Esophagus muscularis mucosa (tissue), 4 donors: ENCODE measurements at places on chromosomes 16 and 17. TPM values are rescaled to one million over a fixed set of nuclear protein-coding genes. Genes with fewer than 3 reads are reported as not detected.

- H3K4me1 ChIP-seq, result peaks cover 11% of the 10 kb centered on the region
- DNase-seq, result no peak
- no peaks in the 10 kb centered on the region for H3K36me3 ChIP-seq
- no peak overlapping the region for H3K27ac ChIP-seq
Observed at GRCh38 chr16:89004209-89004831, 27.3 kb upstream of the CBFA2T3 start.

DNA sequence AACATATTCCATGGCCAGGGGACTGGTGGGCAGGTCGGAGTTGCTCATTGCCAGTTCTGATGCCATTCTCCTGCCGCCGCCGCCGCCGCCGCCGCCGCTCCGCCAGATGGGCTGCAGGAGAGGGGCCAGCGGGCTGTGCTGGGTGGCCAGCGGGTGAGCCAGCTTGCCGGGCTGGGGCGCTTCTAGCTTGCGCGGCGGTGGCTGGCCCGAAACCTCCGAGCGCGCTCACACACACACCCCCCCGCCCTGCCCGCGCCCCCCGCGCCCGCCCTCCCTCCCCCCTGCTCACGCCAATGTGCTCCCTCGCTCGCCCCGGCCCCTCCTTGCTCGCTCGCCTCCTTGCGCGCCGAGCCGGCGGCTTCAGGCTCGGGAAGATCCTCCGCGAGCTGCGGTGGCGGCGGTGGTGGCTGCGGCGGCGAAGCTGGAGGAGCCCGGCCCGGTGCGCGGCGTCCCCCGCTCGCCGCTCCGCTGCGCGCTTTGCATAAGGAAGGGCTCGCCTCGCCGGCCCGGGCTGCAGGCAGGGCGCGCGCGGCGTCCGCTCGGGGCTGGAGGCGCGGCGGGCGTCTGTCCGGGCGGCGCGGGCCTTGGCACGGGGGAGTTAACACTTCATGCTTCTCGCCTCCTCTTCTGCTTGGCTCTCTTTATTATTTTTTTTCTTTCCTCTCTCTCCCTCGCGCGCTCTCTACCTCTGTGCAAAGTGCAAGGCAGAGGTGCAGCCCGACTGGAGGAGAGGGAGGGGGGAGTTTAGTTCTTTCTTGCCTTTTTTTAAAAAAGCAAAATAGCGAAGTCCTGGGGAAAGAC lies 500 bp downstream of the MAF start:
- H3K4me3 ChIP-seq, result peak overlapping the region; percentile 71
- H3K36me3 ChIP-seq, result no peaks in the 10 kb centered on the region
- peak overlapping the region; percentile 88 for H3K27ac ChIP-seq
- H3K27me3 ChIP-seq, result peaks cover 22% of the 10 kb centered on the region
- no peak for DNase-seq
- no peaks in the 10 kb centered on the region for H3K4me1 ChIP-seq

DNA sequence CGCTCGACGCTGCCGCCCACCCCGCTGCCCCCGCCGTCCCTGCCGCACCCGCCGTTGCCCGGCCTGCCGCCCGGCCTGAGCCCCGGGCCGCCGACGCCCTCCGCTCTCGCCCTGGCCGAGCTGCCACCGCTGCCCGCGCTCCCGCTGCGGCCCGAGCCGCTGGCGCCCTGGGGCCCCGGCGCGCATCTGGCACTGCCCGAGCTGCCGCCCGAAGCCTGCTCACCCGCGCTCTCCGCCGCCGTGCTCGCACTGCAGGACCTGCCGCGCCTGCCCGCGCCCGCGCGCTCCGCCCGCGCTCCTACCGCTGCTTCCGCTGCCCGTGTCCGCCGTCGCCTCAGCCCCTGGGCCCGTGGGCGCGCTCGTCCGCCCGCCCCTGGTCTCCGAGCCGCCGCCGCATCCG lies 8.4 kb upstream of the CLDN9 start:
- DNase-seq, result no peak
- H3K4me1 ChIP-seq, result peaks cover 3% of the 10 kb centered on the region
- H3K27ac ChIP-seq, result no peak overlapping the region
- peak overlapping the region; percentile 40 for H3K4me3 ChIP-seq
- H3K36me3 ChIP-seq, result no peaks in the 10 kb centered on the region

- DNase-seq, result no peak
- H3K27me3 ChIP-seq, result peaks cover 33% of the 10 kb centered on the region
- no peaks in the 10 kb centered on the region for H3K36me3 ChIP-seq
- H3K27ac ChIP-seq, result no peak overlapping the region
- no peak overlapping the region for H3K4me3 ChIP-seq
Observed at GRCh38 chr16:749010-749409, 8.2 kb upstream of the CIAO3 start.

DNA sequence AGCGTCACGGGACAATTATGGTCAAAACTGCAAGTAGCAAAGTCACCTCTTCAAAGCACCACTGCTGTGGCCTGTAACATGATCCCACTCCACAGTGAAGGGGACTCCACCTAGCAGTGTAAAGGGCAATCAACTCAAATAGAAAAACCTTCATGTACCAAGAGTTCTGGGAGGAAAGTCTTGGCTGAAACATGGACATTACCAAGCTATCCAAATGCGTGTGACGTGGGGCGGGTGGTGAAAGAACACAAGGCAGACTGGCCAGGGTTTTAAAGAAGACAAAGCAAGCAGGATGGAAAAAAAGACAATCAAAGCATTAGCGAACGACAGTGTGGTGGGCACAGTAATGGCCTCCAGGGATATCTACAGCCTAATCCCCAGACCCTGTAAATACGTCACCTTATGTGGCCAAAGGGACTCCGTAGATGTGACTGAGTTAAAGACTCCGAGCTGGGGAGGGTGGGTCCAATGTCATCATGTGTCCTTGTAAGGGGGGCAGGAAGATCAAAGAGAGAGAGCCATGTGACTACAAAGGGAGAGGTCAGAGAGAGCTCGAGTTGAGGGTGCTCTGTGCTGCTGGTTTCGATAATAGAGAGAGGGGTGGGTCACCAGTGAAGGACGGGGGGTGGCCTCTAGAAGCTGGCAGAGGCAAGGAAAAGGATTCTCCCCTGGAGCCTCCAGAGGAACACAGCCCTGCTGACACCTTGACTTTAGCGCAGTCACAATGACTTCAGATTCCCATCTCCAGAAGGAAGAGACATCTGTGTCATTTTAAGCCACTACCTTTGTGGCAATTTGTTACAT lies 6.0 kb downstream of the HSDL1 start:
- H3K4me3 ChIP-seq, result no peak overlapping the region
- H3K27me3 ChIP-seq, result no peaks in the 10 kb centered on the region
- peaks cover 3% of the 10 kb centered on the region for H3K4me1 ChIP-seq
- H3K36me3 ChIP-seq, result no peaks in the 10 kb centered on the region
- no peak for DNase-seq
- no peak overlapping the region for H3K27ac ChIP-seq

- no peak overlapping the region for H3K27ac ChIP-seq
- no peaks in the 10 kb centered on the region for H3K27me3 ChIP-seq
- peaks cover 39% of the 10 kb centered on the region for H3K4me1 ChIP-seq
- H3K4me3 ChIP-seq, result no peak overlapping the region
Observed at GRCh38 chr16:87850009-87851006, 19.0 kb downstream of the SLC7A5 start.

DNA sequence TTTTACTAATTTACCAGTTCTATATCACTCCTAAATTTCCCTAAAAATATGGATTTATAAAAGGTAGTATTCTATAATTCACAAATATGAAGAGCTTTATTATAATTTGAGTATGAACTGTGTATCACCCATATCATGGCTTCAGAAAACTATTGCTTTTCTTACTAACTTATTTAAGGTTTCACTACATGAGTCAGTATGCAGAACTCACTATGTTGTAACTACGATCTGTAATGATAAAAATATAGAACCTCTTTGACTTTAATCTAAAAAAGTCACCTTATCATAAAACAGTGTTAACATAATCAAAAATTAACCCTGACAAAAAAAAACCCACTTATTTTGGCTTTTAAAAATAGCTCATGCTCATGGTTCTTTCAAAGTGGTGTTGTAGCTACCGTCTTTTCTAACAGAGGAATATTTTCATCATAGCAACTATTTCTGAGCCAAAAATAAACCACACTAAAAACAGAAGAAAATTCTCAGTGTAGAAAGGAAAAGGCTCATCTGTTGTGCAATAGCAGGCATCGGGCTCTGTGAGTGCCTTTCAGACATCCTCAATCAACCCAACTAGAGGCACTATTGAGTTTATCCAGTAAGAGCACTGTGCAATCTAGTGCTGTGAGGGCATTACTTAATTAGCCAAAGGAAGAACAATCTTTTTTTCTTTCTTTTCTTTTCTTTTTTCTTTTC lies 42.1 kb downstream of the ITGAM start:
- DNase-seq, result no peak
- no peak overlapping the region for H3K27ac ChIP-seq
- H3K27me3 ChIP-seq, result no peaks in the 10 kb centered on the region
- H3K4me1 ChIP-seq, result peaks cover 9% of the 10 kb centered on the region

The CDH13 gene
- 13.5 TPM for total RNA-seq

- no peak overlapping the region for H3K27ac ChIP-seq
- no peaks in the 10 kb centered on the region for H3K4me1 ChIP-seq
- no peak overlapping the region for H3K4me3 ChIP-seq
Observed at GRCh38 chr17:20948984-20949777, 93.6 kb downstream of the USP22 start.

DNA sequence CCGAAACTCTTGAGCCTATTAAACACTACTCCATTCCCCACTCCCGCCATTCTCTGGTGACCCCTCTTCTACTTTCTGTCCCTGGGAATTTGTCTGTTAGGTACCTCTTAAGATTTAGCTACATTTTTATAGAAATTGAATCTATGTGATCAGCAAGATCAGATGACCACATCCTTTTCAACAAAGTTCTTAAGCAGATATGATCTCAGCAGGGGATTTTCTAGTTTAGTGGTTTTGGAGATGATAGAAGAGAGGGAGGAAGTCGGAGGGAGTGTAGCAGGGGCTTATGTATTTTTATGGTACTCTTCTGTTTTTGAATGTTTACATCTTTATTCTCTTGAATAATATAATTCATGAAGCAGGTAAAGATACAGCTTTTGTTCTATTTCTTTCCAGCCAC lies 40.8 kb downstream of the RPA1 start:
- H3K4me1 ChIP-seq, result no peaks in the 10 kb centered on the region
- no peaks in the 10 kb centered on the region for H3K27me3 ChIP-seq
- peaks cover 23% of the 10 kb centered on the region for H3K36me3 ChIP-seq
- no peak for DNase-seq

The SECTM1 gene
- total RNA-seq, result 30.6 TPM

The SBK1 gene
- total RNA-seq, result 0.78 TPM

DNA sequence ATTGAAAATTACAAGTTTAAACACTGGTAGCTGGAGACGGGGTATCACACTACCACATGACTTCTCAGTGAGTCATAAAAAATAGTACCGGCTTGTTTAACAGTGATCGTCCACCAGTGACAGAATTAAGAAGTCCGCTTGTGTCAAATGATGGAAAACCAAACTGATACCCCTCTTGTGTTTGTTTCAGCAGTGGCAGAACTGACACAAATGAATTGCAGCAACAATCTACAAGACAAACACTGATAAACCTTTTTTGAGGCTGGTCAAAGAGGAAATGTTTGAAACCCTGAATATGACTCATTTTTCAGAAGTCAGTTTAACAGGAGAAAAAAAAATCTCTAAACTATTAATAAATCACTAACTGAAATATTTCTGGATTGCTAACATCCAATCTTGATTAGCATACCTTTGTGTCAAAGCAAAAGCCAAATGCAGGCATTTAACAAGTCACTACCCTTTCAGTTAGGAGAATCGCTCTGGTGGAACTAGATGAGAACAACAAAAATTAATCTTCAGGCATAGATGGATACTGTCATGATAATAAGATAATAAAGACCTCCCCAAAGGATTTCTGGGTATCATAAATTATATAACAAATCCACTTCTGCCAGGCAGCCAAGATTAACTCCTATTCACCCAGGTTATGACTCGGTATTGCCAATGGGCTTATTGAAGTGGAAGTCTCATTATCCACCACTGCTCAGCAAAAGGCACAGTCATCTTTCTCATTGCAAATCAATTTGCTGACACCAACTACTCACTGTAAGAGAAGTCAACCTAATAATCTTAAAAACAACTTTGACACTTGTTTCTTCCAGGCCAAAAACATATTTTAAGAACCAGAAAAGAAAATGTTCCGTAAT lies 20.8 kb downstream of the DCUN1D3 start:
- H3K27me3 ChIP-seq, result no peaks in the 10 kb centered on the region
- H3K27ac ChIP-seq, result peak overlapping the region; percentile 68
- H3K36me3 ChIP-seq, result no peaks in the 10 kb centered on the region

GRCh38 chr16:31114468-31114867 lies 3.0 kb upstream of the KAT8 start:
- peaks cover 45% of the 10 kb centered on the region for H3K4me1 ChIP-seq
- peak overlapping the region; percentile 0 for H3K27ac ChIP-seq
- peaks cover 25% of the 10 kb centered on the region for H3K36me3 ChIP-seq
- H3K27me3 ChIP-seq, result no peaks in the 10 kb centered on the region

The GINS2 gene
- total RNA-seq, result not detected

DNA sequence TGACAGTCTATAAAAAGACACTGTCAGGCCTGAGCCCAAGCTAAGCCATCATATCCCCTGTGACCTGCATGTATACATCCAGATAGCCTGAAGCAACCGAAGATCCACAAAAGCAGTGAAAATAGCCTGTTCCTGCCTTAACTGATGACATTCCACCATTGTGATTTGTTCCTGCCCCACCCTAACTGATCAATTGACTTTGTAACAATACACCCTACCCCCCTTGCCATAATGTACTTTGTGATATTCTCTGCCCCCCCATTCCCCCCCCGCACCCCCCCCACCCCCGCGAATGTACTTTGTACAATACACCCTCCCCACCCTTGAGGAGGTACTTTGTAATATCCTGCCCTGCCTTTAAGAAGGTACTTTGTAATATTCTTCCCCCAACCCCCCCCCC lies 82.2 kb upstream of the MED13 start:
- no peak overlapping the region for H3K4me3 ChIP-seq
- H3K27me3 ChIP-seq, result no peaks in the 10 kb centered on the region
- no peaks in the 10 kb centered on the region for H3K36me3 ChIP-seq
- no peak for DNase-seq
- no peaks in the 10 kb centered on the region for H3K4me1 ChIP-seq

DNA sequence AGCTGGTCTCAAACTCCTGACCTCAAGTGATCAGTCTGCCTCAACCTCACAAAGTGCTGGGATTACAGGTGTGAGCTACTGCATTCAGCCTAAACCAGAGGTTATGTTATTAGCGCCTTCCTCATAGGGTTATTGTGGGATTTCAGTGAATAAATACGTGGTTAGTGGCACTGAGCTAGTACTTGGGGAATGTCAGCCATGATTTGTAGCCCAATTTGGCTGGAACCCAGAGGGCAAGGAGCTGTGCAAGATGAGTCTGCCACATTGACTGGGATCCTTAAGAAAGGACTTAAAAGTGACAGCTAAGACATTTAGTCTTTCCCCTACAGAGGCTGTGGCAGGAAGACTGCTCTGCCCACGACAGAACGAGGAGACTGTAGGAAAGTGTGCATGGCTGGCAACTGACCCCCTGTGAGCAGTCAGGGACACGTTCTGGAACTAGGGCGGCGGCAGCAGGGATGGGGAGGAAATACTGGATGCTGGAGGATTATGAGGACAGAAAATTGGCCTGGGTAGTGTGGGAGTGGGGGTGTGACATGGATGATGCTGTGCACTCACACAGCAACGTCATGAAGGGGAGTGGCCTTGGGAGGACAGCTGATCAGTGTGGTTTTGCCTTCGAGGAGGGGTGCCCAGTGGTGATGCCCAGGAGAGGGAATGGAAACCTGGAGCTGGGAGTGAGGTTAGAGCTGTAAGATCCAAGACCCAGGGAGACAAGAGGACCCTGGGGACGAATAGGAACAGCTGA lies 14.6 kb downstream of the ATP5PD start:
- H3K4me1 ChIP-seq, result peaks cover 49% of the 10 kb centered on the region
- no peaks in the 10 kb centered on the region for H3K27me3 ChIP-seq
- H3K4me3 ChIP-seq, result peak overlapping the region; percentile 88

GRCh38 chr17:63881935-63882601 lies at the start of gene GH2:
Gene GH2, minus strand, starts transcription at chr17:63881944. Its CDS starts 143 bp downstream, at chr17:63881801.
- H3K4me1 ChIP-seq, result no peaks in the 10 kb centered on the region
- DNase-seq, result no peak
- H3K27ac ChIP-seq, result no peak within 1 kb of the TSS
- H3K4me3 ChIP-seq, result no peak within 1 kb of the TSS

The ATXN1L gene
- 47.2 TPM for total RNA-seq
